Mucosa of gallbladder (tissue), 1 donor: ENCODE measurements at places on chromosomes 1 and 21.

DNA sequence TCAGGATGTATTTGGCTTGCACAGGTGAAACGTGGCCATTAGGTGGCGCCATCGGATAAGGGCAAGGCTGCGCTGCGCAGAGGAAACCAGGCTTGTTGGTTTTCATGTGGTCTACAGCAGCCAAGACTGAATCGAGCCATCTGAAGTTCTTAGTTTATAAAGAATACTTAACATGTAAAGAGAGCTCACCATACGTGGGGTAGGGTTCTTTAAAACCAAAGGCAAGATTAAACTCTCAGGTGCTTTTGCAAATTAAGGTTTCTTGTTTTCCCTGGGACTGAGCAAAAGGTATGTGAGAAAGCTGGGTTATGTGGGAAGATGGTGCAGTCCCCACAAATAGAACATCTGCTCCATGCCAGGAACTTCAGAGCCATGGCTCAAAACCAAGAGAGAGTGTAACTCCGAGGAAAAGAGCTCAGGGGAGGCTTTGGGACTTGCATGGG lies 9.3 kb downstream of the MASP2 start:
- peak; percentile 86 for DNase-seq

- DNase-seq: no peak
Measured at GRCh38 chr1:31627930-31628559, 10.6 kb downstream of the HCRTR1 start.

DNA sequence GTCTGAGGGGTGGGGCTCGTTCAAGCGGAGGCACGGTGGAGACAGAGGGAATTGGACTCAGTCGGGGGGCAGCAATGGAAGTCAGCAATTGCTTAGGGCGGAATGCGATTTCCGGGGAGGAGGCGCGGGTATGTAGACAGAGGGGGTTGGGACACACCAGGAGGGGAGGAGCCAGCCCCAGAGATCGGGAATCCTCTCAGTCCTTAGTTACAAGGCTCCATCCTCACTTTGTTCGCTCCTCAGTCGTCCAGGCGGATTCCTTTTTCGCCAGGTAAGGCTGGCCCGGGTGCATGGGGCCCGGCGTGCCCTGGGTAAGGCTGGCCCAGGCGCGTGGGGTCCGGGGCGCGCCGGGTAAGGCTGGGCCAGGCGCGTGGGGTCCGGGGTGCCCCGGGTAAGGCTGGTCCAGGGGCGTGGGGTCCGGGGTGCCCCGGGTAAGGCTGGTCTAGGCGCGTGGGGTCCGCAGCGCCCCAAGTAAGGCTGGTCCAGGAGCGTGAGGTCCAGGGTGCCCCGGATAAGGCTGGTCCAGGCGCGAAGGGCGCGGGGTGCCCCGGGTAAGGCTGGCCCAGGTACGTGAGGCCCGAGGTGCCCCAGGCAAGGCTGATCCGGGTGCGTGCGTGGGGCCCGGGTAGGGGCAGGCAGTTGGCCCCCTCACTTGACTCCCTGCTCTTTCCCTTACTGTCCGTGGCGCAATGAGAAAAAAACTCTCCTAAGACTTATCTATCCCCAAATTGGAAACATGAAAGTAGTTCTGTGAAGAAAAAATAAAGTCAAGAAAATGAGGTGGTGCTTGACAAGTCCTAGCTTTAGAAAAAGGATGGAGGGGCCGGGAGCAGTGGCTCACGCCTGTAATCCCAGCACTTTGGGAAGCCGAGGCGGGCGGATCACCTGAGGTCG lies at the start of gene L1TD1:
Gene L1TD1 (plus strand): TSS at position 199 of the 894 bp plus-strand sequence. CDS start 11,780 bp downstream, outside the sequence.
- no peak for DNase-seq

DNA sequence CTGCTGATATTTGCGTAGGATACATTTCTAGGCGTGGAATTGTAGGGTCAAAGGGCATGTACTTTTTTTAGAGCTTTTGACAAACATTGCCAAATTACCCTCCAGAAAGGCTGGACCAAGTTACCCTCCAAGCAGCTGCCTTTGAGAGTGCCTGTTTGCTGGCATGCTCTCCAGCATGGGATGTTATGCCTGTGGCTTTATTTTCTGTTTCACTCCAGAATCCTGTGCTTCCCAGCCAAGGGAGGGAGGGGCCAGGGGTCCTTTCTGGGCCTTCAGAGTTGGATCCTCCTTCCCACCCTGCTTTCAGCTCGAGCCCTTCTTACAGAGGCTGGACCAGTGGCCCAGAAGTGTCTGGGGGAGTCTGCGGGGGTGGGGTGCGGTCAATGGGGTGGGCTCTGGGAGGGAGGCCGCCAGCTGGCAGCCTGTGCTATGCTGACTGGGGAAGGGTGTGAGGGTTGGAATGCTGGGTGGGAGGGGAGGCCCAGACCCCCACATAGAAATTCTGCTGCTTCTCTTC lies 81.2 kb downstream of the EPHB2 start:
- DNase-seq: no peak

DNA sequence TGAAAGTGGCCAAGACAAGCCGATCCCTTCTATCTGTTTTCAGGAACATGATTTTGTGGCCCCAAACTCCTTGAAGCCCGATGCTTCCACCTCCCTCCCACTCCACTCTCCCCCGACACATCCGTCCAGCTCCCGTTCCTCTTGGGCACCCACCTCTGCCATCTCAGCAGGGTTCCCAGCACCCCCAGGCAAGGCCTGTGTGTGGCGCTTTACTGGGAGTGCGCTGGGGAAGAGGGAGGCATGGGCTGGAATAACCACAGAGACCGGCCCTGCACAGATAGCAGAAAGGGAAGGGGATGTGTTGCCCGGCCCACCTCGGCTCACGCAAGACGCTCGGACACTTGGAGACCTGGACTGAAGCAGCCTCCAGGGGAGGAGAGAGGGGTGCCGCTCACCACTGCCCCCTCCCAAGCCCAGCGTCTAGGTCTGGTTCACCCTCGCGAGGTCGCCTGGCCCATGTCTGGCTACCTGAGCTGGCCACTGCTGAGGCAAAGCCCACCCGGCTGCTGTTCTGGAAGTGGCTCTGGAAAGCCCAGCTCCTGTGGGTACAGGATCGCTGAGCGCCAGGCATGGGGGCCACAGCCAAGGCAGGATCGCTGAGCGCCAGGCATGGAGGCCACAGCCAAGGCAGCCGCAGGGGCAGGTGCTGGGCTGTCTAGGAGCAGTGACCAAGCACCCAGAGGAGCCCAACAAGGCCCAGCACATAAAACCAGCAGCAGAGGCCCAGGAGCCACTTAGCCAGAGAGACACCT lies 23.8 kb upstream of the COL18A1 start:
- no peak for DNase-seq

GRCh38 chr1:247212627-247213617 lies 41.1 kb upstream of the ZNF124 start:
- DNase-seq: no peak

GRCh38 chr1:203028067-203028783 lies 1.9 kb downstream of the PPFIA4 start:
- no peak for DNase-seq

- DNase-seq: no peak
Measured at GRCh38 chr1:84569216-84569615, 5.0 kb downstream of the CTBS start.

DNA sequence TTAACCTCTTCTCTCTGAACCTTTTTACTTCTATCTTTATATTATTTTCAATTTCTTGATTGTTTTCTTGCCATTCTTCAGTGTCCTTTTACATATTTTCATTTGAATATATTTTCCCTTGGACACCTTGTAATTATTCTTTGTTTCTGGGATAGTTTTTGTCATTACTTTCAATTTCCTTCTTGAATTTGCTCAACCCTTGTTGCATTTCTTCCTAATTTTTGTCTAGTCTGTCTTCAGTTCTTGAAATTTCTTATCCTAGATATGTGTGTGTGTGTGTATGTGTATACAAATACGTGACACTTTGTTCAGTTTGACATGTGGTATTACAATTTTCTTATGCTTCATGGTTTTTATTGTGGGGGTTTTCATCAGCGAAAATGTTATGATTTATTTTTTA lies 1.9 kb upstream of the GALNT2 start:
- DNase-seq: no peak

GRCh38 chr1:94622757-94623156 lies 81.2 kb upstream of the F3 start:
- DNase-seq: peak; percentile 58

- DNase-seq: no peak
Measured at GRCh38 chr1:81920245-81920740, 119.6 kb downstream of the ADGRL2 start.

GRCh38 chr21:24781146-24781545 lies 826.1 kb downstream of the MRPL39 start:
- no peak for DNase-seq

- no peak for DNase-seq
Measured at GRCh38 chr1:205914730-205915129, 28.5 kb downstream of the SLC26A9 start.

DNA sequence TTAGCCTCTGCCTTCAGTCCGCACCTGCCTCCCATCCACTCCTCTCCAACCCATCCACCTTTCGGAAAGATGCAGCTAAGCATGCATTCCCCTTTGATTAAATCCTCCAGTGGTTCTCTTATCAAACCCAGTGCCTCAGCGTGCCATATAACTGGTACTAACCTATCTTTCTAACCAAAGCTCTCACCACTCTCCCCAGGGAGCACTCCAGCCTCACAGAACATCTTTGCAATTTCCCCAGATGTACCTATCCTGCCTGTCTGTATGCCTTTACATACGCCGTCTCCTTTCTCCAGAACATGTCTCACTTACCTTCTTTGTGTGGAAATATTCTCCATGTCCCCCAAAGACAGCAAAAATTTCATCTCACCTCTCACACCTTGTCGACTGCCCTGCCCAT lies 80.0 kb downstream of the SLC25A24 start:
- DNase-seq: no peak

DNA sequence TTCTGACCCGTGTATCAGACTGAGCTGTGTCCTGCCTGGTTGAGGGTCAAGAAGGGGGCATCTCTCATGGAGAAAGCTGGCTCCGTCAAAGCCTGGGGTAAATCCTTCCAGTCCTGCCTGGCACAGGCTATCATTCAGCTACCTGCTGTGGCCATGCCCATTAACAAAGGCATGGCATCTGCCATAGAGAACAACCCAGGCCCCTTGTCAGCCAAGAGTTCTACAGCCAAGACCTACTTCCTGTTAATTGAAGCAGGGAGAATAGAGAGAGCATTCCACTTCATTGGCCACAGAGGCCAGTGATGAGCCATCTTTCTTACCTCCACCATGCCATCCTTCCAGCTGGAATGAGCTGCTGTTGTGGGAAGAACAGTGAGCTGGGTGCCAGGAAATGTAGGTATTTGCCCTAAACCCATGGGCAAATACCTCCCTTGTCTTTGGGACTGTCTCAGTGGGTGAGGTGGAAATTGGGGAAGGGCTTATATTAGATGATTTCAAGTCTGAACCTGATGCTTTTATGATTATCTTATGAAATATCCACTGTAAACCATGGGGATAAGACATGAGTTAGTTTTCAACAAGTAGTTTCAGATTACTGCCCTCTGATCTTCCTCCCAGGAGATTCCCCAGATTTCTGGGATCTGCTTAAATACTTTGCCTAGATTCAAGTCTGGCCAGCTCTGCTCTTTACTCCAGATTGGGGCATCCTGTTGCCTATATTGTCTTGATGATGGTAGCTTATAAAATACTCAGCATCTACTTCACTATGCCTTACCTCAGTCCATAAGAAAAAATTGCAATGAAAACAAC lies 11.2 kb upstream of the KCNQ4 start:
- DNase-seq: no peak

DNA sequence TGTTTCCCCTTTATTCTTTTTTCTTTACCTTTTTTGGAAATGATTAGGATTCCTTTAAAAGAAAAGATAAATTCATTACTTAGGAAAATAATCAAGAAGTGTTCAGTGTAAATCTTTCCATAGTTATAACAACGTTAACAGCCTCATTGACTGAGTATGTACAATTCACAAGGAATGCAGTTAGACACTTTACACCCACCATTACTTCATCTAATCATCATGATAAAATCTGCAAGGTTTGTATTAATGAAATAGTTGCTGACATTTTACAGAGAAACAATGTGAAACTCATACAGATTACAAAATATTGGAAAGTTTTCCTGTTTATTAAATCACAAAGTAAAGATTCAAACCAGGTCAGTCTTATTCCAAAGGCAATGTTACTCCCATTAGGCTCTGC lies 59.3 kb upstream of the NEGR1 start:
- no peak for DNase-seq

GRCh38 chr1:153957744-153958110 lies 685 bp downstream of the CRTC2 start:
- DNase-seq: no peak

DNA sequence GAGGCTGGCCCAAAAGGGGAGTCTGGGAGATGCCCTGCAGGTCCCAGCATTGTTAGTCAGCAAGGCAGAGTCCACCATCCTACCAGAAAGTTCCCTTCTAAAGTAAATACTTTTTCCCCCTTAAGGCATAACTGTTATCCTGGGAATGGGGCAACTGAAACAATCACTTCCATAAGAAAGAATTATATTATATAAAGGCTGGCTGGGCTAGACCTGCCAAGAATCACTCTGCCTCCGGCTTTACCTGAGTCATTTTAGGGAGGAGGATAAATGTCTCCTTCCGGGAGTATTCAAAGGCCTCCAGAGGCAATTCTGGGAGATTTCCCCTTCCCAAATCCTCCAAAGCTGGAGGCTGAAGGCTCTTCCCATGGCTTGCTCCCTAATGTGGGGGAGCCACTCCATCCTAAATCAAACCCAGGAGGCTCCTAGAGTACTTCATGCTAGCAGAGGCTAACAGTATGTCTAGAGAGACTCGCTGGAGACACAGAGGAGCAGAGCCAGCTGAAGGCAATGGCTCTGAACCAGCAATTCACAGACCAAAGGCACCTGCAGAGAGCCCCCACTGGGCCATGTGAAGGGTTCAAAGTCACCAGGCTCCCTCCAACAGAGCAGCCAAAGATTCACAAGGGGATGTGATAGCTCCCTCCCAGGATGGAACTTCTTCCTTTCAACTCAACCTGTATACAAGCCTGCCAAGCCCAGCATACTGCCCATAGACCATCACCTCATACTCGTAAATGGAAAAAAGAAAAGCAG lies 116.0 kb downstream of the ASTN1 start:
- DNase-seq: no peak

GRCh38 chr1:168348146-168348709 lies 67.6 kb downstream of the TBX19 start:
- DNase-seq: no peak

DNA sequence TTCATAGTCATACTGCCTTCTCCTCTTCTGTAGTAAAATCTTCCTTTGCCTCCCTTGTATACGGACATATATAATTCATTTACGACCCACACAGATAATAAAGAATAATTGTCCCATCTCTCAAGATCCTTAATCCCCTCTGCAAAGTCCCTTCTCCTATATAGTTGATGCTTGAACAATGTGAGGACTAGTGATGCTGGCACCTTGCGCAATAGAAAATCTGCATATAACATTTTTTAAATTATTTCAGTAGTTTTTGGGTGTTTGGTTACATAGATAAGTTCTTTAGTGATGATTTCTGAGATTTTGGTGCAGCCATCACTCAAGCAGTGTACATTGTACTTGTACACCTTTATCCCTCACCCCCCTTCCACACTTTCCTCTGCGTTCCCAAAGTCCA lies 21.0 kb downstream of the DIRAS3 start:
- no peak for DNase-seq

DNA sequence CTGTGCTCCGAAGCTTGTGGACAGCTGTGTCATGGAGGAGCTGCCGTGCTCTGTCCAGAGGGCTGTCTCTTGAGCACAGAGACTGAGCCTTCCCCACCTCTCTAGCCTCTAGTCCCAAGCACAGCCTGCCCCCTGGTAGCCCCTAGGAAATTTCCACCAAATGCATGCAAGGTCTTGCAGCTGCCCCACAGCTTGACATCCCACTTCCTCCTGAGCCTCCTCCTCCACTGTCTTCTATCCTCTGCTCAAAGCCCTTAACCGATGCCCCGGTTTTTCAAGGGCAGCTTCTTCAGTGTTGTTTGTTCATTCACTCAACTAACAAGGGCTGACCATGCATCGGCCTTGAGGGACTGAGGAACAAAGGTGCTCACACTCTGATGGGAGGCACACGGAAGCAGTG lies 20.6 kb upstream of the PROK1 start:
- DNase-seq: no peak

- no peak for DNase-seq
Measured at GRCh38 chr1:3864884-3865283, 7.6 kb downstream of the DFFB start.
